ENCODE measurements at places on chromosomes 7 and 10. TPM values are rescaled to one million over a fixed set of nuclear protein-coding genes. Genes with fewer than 3 reads are reported as not detected.
A peak's percentile ranks its signal among the peaks of the same experiment; 100 is the strongest.

GRCh38 chr7:31761646-31762045 is 74.6 kb downstream of the PPP1R17 start:
- no peak for DNase-seq

GRCh38 chr10:127450644-127451043 is 98.5 kb upstream of the NPS start:
- no peak for DNase-seq

- DNase-seq: peak; percentile 94
Measured at GRCh38 chr7:75621124-75621523, 117.6 kb downstream of the HIP1 start.

DNA sequence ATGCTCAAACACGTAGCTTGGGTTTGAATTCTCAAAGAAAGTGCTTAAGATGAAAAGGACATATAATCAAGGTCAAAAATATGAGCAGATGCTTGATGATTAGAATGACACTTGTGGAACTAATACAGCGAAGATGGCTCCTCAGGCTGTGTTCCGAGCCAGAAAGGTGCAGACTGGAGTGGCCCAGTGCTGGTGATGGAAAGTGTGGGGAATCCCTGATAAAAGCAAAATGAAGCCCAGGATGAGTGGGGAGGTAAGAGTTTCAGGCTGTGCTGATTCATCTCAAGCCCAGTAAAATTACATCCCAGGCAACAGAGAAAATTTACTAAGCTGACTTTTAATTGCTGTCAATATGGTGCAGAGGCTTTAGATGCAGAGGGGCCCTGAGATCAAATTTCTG is 77.8 kb upstream of the IKZF1 start:
- no peak for DNase-seq

GRCh38 chr10:97333351-97333600 is 1.3 kb downstream of the FRAT2 start:
- peak; percentile 28 for DNase-seq

TMEM168 gene
- 10.1 TPM for total RNA-seq

OR6B1 gene
- not detected for total RNA-seq

FAM25C gene
- not detected for total RNA-seq

PAX4 gene
- not detected for total RNA-seq

Data from OCI-LY7 (cell line).